NCI-H446 treated with DMSO at 0.1 percent for 48 hours (cell line): ENCODE measurements at places on chromosomes 4 and X.

GRCh38 chrX:129462707-129463106 is 60.6 kb downstream of the SMARCA1 start:
- DNase-seq: no peak

- no peak for DNase-seq
Observed at GRCh38 chr4:16029262-16029661, 54.6 kb downstream of the PROM1 start.

- DNase-seq: no peak
Observed at GRCh38 chr4:74541667-74542066, 96.7 kb downstream of the AREG start.

GRCh38 chrX:148574237-148574973 is 74.0 kb downstream of the AFF2 start:
- DNase-seq: no peak

GRCh38 chr4:13930155-13930554 is 302.6 kb upstream of the BOD1L1 start:
- no peak for DNase-seq

DNA sequence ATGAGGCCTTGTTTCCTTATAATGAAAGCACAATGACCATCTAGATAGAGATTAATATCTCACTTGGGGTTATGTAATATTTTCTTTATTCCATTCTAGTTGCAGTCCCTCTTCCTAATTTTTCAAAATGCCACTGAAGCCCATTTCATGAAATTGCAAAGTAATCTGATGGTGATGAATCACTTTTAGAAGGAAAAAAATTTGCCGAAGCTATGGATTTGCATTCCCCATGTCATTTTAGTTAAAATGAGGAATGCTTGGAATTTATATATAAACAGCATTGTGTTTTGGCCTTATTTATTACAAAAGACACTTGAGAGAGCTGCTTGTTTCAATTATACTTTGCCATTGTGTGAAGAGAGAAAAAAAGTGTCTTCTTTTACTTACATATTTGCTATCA is 241.7 kb upstream of the TEX13A start:
- no peak for DNase-seq

DNA sequence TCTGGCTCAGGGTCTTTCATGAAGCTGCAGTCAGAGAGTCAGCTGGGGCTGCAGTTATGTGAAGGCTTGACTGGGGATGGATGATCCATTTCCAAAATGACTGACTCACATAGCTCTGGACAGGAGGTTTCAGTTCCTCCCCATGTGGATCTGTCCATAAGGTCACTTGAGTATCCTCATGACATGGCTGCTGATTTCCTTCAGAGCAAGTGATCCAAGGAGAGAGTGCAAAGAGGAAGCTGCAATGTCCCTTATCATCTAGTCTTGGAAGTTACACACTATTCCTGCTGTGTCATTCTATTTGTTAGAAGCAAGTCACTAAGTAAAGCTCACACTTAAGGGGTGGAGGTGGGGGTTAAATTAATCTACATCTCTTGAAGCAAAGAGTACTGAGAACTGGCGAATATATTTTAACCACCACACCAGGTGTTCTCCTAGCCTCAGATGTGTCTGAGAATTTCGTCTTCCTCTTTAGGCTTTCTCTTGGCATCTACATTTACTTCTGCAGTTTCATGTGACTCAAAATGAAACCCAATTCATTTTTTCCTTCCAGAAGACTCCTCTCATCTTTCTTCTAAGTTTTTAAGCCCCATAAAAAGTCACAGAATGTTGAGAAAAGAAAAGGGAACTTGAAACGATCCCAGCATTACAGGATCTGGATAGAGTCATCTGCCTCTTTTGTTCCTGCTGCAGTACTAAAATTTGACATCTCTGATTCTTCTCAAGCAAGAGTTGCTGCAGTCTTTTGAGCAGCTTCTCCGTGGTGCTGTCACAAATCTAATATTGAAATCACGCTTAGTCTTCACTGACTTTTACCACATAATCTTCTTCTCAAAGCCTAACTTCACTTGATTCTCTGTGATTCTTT is 3.8 kb upstream of the GRPR start:
- DNase-seq: no peak

DNA sequence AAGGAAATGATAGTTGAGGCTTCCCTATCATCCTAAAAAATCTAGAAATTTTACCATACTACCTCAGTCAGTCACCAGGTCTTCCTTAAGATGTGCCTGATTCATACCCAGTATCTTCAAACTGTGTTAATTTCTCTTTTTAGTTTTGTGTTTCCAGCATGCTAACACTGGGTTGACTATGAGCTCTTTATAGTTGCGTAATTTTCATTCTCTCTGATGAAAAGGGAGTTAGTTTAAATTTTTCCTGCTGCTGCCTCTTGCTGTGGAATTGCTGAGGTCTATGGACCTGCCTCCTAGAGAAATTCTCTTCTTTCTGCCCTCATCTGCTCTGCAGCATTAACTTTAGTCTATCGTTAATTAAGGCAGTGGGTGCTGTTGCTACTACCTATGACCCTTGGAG is 66.6 kb downstream of the BANK1 start:
- DNase-seq: no peak

GRCh38 chrX:129529685-129530281 is 6.5 kb upstream of the SMARCA1 start:
- peak; percentile 66 for DNase-seq

- no peak for DNase-seq
Observed at GRCh38 chrX:120281021-120281624, 30.1 kb downstream of the TMEM255A start.

GRCh38 chr4:63493265-63493664 is 916.0 kb downstream of the TECRL start:
- DNase-seq: no peak

- DNase-seq: no peak
Observed at GRCh38 chr4:3374011-3374645, 67.6 kb upstream of the HGFAC start.

- no peak for DNase-seq
Observed at GRCh38 chrX:96835660-96836289, 47.9 kb upstream of the RPA4 start.

DNA sequence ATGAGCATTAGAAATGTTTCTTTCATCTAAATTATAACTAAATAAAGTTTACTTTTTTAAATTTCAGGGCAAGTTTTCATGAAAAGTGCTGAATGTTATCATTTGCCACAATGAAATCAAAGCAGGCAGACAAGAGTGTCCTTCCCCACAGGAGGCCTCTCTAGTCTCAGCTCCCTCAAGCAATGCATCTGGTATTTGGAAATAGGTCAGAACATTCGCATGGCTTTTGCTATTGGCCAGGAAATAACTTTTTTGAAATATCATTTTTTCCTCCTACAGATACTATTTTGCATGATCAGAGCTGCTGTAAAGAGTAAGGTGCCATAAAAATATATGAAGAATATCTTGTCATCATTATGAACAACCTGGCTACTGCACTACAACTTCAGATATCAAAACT is 41.1 kb downstream of the MAD2L1 start:
- DNase-seq: no peak

- DNase-seq: peak; percentile 6
Observed at GRCh38 chr4:62448911-62449310, 1248.8 kb downstream of the ADGRL3 start.

DNA sequence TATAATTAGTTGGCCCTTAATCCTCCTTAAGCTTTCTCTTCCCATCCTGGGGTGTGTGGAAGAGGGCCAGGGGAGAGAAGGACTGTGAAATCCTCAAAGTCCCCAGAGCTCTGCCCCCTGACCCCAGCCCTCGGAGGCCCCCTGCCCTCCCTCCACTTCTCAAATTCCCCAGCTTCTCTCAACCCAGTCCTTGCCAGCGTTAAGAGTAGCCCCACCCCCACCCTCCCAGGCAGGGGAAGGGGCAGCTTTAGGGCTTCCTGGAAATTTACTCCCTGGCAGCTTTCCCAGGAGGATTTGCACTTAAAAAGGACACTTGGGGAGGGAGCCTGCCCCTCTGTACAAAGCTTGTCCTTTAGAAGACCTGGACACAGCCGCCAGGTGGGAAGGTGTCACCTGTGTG is 11.8 kb upstream of the CD40LG start:
- DNase-seq: no peak

DNA sequence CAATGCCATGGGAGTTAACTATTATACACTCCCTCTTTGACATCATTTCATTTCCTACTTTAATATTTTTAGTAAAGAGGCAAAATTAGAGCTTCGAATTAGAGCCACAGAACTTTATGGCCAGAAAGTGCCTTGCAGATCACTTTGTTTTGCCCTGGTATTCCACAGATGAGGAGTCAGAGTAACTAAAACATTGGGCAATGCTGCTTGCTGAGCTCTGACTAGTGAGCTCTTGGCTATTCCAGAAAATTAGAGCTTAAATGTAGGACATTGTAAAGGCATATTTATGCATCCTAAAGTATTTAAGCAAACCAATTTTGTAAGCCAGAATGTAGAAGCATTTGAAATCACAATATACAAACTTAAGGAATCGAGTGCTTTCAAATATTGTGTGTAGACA is 6.3 kb upstream of the ZNF827 start:
- DNase-seq: no peak

GRCh38 chrX:119389871-119390501 is 9.2 kb upstream of the SLC25A43 start:
- DNase-seq: no peak

GRCh38 chrX:29231800-29232199 is 644.6 kb downstream of the IL1RAPL1 start:
- DNase-seq: no peak
